ENCODE measurements at places on chromosomes 5 and 9. TPM values are rescaled to one million over a fixed set of nuclear protein-coding genes. Genes with fewer than 3 reads are reported as not detected.

The FNBP1 gene
- total RNA-seq, result 195 TPM

The ZFAND5 gene
- 133 TPM for total RNA-seq

- DNase-seq, result no peak
These were observed 234.6 kb downstream of the GADD45G start for GRCh38 chr9:89839449-89839848.

DNA sequence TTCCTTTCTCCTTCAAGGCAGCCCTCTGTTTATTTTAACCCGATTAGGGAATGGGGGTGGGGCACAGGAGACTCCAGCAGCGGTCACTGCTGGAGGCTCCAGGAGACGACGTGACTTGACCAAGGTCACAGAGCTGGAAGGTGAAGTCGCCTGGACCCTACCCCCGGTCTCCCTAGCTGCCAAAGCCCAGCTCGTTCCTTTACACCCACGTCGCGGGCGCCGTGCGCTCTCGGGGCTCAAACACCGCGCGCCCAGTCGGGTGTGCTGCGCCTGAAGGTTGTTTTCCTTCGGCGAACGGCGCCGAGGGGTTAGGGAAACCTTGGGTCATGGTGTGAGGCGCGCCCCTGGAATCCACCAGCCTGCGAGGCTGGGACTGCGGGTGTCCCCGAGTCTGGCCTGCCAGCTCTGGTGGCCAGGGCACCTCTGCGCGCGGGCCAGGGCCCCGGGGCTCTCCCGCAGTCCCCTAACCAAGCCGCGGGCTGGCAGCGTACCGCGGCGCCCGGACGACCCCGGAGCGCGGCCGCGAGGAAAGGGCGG, 747 bp upstream of the UNC5A start:
- no peak for DNase-seq

DNA sequence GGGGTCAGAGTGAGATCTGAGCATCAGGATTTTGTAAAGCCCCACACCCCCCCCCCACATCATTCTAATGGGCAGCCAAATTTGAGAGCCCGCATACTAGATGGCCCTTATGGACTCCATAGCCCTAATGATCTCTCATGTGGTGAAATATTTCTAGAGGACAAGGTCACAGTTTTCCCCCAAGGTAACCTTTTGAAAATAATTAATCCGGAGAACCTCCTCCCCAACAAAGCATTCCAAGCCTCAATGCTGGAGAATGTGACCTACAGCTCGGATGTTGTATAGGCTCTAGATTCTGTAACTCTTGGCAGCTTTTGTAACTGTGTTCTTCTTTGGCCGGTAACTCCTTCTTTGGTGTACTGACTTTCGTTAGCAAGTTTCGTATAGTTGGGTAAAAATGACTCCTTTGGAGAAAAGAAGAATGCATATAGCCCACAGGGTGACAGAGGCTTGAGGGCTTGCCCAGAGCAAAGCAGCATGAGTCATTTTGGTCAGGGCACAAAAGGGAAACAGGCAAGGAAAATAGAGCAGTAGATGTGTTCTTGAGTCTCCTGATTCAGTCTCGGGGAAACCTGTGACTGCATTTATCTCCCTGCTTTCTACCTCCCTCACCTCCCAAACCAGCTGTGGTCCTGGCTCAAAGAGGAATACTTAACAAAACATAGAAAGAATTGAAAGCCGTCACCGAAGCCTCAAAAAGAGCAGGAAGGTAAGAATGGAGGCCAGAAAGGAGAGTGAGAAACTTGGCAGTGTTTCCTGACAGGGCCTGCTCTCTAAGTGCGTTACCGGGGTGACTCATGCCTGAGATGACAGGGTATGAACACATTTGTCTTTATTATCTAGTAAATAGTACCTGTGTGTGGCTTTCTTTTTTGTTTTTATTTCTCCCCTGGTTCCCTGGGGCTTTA, 6.6 kb upstream of the XPA start:
- DNase-seq, result no peak

DNA sequence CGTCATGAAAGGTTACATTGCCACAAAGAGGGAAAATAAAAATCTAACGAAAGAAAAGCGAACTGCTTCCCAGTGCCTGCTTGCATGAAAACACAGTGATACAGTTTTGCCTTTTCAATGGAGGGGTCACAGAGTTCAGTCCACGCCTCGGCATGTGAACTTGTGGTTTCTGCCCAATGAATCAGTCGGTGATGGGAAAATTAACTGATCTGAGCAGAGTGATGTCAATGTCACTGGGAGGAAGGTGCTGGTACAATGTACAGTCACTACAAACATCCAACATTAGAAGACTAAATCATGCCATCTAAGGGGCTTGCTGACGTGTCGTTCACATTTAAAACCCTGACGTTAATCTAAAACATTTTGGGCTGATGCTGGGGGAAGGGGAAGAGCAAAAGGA, 151.8 kb upstream of the MSX2 start:
- DNase-seq, result no peak

DNA sequence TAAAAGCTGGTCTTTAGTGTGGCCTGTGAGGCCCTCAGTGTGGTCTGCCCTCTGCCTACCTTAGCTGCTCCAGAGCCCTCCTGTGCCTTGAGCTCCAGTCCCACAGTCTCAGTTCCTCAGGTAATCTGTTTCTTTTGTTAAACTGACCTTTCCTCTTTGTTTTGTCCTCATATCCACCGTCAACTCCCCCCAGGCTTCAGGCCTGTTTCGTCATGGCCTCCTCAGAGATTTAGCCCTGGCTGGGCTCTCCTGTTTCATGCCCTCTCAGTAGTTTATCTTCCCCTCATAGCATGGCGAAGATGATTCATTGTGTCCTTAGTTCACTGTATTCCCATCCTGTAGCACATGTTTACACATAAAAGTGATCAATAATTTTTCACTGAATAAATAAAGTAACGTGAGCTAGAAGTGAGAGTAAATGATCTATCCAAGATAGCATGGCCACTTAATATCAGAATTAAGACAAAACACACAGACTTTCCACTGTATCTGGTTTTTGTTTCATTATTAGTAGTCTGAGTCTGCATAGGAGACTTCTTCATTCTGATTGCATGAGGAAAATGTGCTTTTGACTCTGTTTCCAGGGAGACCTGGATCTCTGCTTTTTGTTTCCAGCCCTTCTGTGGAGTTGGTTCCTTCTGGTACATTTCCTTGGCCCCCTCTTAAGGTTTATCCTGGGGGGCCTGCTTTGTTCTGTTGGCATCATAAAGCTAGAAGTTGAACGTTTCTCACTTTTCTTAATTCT, 70.5 kb downstream of the SNX24 start:
- DNase-seq, result no peak

Data from activated T-helper 1 cell treated with anti-CD3 and anti-CD28 coated beads, Interleukin-12 subunit alpha, Interleukin-12 subunit beta, Interleukin-2, Interleukin-4 antibody, amounts not matched to agents 30 ng/mL and 10 ng/mL and 1 ng/mL, durations not matched to agents 14 hours and 24 hours and 36 hours (primary cell).